Cardiac fibroblast (primary cell): ENCODE measurements at places on chromosomes 4 and X.

- DNase-seq, result no peak
Measured at GRCh38 chr4:25100710-25101109, 59.5 kb downstream of the SEPSECS start.

DNA sequence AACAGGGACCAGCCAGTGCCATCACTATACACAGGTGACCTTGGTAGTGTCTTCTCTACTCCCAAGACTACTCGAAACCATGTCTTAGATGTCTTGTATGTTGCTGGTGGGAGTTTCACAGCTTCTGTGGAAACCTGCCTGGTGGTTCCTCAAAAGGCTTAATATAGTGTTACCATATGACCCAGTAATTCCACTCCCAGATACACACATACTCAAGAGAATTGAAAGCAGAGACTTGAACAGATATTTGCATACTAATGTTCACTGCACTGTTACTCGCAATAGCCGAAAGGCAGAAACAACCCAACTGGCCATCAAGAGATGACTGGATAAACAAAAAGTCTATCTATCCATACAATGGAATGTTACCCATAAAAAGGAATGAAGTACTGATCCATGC, 3.1 kb downstream of the TFDP3 start:
- no peak for DNase-seq

- no peak for DNase-seq
Measured at GRCh38 chrX:100395781-100396180, 14.3 kb downstream of the PCDH19 start.

- no peak for DNase-seq
Measured at GRCh38 chr4:173531086-173531965, 1.3 kb upstream of the HAND2 start.

GRCh38 chrX:20542072-20542471, 275.4 kb upstream of the RPS6KA3 start:
- DNase-seq, result no peak

- no peak for DNase-seq
Measured at GRCh38 chrX:71618303-71618721, at the start of gene CXCR3. TSS of gene CXCR3 (minus strand) at chrX:71618511. CDS start at chrX:71618449, 62 bp downstream.

DNA sequence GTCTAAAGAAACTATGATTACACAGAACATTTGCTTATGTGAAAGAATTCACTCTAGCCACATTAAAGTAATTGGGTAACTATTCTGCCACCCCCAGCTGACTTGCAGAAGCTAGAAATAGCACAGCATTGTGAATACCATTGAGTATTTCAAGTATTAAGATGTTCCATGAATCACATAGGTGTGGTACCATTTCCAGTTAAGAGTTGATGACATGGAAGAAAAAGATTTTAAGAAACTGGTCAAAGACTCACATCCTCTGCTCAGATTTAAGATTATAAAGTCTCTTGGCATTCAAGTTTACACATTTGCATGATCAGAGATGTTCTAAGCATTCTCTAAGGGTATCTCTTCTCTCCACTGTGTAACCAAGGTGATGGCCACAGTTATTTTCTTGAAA, 287.5 kb downstream of the CAMK2D start:
- peak; percentile 97 for DNase-seq

DNA sequence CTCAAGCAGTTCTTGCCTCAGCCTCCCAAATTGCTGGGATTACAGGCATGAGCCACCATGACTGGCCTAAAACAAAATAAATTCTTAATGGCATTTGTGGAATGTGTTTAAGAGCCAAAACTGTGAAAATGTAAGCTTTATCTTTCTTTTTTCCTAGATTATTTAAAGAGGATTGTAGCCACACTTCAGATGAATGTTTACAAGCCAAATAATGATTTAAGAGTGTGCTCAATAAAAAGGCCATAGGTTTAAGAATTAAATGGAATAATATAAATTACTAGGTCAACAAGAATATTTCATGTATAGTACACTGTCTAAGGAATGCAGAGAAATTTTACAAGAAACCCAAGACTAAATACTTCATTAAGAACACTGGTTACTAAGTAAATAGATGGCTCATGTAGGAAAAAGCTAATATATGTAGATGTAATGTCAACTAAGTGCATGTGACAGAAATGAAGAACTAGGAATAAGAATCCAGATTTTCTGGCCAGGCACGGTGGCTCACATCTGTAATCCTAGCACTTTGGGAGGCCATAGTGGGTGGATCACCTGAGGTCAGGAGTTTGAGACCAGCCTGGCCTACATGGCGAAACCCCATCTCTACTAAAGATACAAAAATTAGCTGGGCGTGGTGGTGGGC, 21.3 kb upstream of the UGDH start:
- DNase-seq, result peak; percentile 41

DNA sequence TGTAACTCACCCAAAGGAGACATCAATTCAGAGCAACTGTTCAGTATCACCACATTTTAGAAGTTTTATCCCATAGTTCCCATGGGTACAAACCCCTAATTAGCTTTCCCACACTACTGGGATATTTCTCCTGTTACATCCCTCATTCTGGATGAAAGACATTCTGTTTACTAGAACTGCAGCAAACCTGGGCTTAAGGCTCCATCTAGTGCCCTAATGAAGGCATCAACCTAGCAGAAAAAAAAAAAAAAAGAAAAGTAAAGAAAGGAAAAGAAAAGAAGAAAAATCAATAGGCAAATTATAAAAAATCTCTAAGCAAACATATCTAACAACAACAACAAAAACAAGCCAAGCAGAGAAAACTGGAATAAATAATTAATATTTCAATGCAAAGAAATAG, 133.7 kb upstream of the CPXCR1 start:
- peak; percentile 51 for DNase-seq

DNA sequence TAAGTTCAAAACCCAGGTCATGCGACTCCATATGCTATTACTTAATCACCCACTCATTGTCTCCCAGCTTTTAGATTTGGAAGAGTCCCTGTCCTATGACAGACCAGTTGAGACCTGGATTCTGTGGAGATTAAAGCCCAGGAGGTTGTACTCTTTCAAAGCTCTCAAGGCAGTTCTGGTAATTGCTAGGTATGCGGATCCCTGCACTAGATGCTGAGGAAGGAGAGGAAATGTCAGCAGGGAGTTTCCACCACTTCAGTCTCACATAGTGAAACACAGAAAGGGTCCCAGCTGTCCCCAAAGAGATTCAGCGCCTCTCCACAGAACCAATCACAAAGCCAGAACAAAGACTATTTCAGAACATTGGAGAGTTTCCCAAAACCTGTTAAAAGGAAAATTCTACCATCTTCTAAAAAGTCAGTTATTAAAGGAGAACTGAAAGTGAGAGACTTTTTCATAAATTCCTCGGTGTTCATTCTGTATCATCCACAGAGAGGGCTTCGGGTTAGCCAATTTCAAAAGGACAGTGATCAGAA, 53.4 kb downstream of the IRF2 start:
- no peak for DNase-seq

GRCh38 chrX:106450405-106450804, 161.4 kb upstream of the RADX start:
- no peak for DNase-seq

- DNase-seq, result no peak
Measured at GRCh38 chr4:140085062-140085622, 68.8 kb downstream of the MAML3 start.

GRCh38 chr4:90219822-90220221, 92.6 kb downstream of the CCSER1 start:
- DNase-seq, result no peak

DNA sequence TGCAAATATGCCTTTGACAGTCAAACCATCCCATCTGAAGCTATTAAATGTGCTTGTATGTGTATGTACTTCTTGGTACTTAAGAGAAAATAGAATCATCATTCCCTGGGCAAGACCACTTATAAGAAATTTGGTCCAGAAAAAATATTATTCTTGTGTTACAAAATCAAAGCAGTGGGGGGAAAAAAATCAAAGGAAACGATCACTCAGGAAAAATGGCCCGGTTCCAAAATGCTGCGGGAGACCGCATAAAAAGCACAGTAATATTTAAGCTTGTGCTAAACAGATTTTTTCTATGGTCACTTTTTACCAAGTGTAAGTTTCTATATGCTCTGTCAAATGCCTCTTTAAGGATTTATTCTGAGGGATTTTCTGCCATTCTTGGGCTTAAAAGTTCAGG, 36.1 kb downstream of the RAI2 start:
- DNase-seq, result peak; percentile 47

DNA sequence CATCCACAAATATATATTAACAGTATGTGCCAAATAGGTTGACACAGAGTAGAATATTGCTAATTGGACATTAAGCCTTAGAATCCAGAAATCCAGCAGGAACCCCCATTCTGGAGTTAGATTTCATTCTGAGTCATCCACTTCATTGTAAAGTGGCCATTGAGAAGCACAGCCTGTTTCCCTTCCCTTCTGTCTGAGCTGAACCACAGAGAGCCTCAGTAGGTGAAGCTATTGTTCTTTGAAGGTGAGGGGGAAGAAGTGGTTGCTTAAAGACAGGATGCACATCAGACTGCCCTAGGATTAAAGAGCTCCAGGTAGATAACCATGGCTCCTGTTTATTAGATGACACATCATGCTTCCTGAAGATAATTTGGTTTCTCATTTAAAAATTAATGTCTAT, 30.6 kb upstream of the MCF2 start:
- DNase-seq, result peak; percentile 40

DNA sequence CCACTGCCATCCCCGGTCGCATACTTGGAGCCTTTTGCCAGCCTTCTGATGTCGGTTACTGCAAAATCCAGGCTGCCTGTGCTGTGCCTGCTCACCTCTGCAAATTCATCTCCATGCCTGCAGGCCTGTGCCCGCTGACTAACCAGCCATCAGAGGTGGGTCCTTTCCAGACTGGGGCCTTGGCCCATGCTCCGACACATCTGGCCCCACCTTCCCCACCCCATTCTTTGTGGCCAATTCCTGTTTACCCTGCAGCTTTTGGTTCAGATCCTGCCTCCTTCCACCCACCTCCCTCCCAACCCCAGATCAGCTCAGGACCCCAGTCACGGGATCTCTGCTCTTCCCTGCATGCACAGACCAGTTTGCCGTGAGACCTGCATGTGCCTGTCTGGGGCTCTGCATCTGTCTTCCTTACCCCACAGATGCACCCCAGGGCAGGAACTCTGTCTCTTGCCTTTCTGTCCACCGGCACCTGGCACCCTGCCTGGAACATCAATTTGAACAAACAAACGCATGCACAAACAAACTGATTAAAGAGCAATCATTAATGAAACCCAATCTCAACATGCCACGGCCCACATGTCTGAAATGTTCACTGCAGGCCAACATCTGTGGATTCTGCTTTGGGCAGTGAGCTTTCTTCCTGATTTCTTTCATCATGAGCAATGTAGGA, 112.8 kb upstream of the PSAPL1 start:
- no peak for DNase-seq

DNA sequence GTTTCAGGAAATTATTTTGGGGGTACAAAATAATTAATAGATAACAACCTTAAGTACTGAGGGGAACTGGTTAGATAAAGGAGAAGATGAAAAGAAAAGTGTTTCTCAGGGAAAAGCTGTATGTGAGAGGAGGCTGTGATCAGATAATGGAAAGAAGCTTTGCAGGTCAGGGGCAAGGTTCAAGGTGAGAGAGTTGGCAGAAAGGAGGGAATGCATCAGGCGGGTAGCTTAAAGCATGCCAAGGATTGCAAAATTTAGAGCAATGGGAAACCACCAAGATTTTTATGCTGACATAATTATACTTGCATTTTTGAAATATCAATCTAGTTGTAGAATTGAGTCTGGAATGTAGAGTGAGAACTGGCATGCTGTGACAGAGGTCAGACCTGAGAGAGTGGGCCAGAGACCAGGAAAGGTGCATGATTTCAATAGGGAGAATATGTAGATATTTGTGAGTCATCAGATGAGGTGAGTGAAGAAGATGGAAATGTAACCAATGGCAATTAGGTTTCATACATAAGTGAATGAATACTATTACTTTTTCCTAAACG, 508.7 kb downstream of the TRIML1 start:
- DNase-seq, result no peak
